Mammary epithelial cell (primary cell): ENCODE measurements at places on chromosomes 16 and 17. TPM values are rescaled to one million over a fixed set of nuclear protein-coding genes. Genes with fewer than 3 reads are reported as not detected.

Gene KIF18B
- 6.3 and 25.2 TPM in 2 replicates for total RNA-seq

Gene NDRG4
- total RNA-seq = 2.3 and 5.0 TPM in 2 replicates

Gene WSB1
- total RNA-seq = 119 and 156 TPM in 2 replicates

Gene PRCD
- total RNA-seq = 0.66 TPM in 1 of 2 replicates, not detected in the other

Gene NR1D1
- 2.0 TPM for total RNA-seq
